Muscle of arm (tissue), 14 donors: ENCODE measurements at places on chromosomes 1 and 21. TPM values are rescaled to one million over a fixed set of nuclear protein-coding genes. Genes with fewer than 3 reads are reported as not detected.

FAM131C gene
- not detected for polyA plus RNA-seq

RORC gene
- 2.7 TPM for polyA plus RNA-seq

NGF gene
- polyA plus RNA-seq: 2.4 TPM

DNA sequence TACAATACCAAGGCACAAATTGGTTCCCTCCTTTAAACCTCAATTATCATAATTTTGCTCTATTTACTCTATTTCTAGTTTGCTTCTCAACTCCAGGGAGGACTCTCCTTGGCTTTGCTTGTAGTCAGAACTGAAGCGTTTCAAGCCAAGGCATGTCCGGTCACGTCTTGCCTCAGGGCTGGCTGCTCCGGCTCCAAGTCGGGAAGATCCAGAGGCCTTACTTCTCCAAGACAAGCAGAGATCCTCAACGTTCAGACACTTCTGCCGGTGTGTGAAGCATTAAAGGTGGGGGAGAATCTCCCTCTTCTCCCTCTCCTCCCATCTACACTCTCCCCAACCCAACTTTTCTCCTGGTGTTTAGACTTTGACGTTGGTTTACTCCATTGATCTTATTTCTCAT lies 7.2 kb upstream of the HHAT start:
- DNase-seq: no peak

DNA sequence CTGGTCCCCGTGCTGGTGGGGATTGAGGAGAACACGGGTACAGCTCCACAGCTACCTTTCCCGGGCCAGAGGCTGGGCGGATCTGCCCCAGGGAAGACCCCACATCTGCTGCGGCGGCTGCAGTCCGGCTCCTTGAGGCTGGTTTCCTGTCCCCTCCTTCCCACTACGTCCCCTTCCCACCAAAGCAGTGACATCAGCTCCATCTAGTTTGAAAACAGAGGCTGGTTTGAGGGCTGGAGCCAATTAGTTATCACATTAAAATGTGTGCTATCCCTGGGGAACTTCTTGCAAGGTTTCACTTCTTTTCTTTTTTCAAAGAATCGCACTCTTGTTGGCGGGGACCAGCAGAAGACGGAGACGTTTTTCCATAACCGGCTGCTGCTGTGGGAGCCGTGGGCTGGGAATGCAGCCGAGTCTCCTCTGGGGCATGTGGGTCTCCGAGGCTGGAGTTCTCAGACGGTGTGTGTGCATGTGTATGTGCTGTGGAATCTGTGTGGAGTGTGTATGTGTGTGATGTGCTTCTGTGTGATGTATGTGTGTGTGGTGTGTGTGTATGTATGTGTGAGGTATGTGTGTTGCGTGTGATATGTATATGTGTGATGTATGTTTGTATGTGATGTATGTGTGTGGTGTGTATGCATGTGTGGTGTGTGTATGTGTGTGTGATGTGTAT lies 8.9 kb upstream of the PCBP3 start:
- DNase-seq: no peak

GRCh38 chr1:245444147-245444828 lies 289.5 kb downstream of the KIF26B start:
- DNase-seq: no peak

- no peak for DNase-seq
These were observed 3.2 kb downstream of the URB2 start for GRCh38 chr1:229629261-229629660.

- DNase-seq: no peak
These were observed 13.2 kb downstream of the ARHGEF11 start for GRCh38 chr1:157032303-157032702.

GRCh38 chr1:166944186-166944967 lies 31.0 kb downstream of the ILDR2 start:
- no peak for DNase-seq

DNA sequence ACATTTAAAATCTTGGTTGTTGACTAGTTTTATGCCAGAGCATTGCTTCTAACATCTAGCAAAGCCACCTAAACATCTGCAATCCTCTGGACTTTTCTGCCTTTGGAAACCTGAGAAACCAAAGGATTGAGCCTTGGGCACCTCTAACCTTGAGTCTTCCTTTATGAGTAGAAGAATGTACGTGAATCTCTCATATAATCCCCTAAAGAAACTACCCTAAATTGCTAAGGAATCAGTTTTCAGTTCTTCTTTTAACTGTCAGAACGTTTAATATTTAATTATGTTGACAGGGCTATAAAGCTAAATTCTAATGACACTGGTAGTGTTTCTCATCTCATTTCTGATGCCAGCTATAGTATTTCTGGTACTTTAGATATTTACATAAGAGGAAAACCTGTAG lies 997.3 kb downstream of the AMY1C start:
- no peak for DNase-seq

DNA sequence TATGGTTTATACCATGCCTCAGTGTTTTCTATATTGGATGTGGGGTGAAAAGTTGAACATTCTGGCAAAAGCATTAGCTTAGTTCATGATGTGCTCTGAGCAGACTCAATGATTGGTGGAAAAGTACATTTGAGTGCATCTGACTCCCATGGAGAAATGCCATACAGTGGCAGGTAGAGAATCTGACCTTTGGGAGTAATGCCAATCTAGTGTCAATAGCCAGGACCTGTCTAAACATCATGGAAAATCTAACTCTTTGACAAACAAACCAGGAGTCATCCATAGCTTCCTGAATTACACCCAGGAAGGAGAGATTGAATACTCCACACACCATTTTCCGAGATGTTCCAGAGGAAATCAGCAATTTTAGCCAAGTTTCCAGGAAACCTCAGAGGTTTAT lies 51.0 kb downstream of the XCL1 start:
- DNase-seq: no peak

GRCh38 chr1:232305050-232305449 lies 324.9 kb downstream of the SIPA1L2 start:
- DNase-seq: no peak

- no peak for DNase-seq
These were observed 53.0 kb upstream of the PRELP start for GRCh38 chr1:203422656-203423055.

GRCh38 chr1:8537991-8538390 lies 220.1 kb downstream of the SLC45A1 start:
- no peak for DNase-seq
